ENCODE measurements at places on chromosomes 3 and 15.

DNA sequence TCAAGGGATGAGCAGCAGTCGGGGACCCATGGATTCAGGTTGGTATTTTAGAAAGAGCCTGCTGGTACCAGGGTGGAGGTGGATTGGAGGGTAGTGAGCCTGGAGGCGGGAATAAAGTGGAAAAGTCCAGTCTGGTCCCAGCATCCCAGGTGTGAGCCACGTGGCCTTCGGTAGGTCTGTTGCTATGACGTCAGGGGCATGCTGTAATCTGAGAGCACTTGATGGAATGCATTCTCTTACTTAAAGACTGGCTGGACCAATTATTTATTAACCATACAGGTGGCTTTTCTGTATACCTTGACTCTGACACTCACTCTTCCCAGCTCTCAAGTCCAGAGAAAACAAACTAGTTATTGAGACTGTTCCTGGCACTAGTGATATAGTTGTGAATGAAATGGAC is 389.9 kb upstream of the RGMA start:
- DNase-seq, result no peak

GRCh38 chr3:47421741-47422649 is 41.2 kb downstream of the PTPN23 start:
- no peak for DNase-seq

GRCh38 chr15:50390554-50391264 is 33.5 kb upstream of the USP8 start:
- peak; percentile 7 for DNase-seq

DNA sequence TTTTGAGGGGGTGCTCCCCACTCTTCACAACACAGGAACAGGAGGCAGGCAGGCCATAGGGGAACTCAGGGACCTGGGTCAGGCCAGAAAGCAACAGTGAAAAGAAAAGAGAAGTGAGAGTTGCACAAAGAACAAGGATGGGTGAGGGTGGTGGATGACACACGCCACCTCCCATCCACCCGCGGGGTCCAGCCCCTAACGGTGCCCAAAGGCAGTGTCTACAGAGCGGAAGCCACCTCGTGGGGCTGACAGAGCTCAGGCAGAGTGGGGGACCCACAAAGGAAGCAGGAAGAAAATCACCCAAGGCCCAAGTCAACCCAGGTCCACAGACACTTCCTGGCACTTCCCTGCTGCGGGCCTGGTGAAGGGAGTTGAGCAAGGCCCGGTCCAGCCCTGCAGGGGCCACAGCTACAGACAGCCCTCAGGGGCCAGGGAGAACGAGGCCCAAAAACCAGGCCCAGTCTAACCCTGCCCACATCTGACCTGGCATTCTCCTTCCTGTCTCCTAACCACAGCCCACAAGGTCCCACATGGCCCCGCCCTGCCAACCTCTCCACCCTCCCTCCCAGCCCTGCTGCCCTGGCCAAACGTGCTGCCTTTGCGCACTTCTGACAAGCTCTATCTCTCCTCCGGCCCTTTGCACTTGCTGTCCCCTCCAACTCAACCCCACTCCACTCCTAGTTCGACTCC is 5.9 kb downstream of the NUP210 start:
- no peak for DNase-seq

GRCh38 chr3:138376663-138377062 is 28.3 kb downstream of the MRAS start:
- DNase-seq, result no peak

- DNase-seq, result no peak
These were observed 43.2 kb upstream of the ACKR4 start for GRCh38 chr3:132553826-132554225.

- DNase-seq, result no peak
These were observed 18.2 kb downstream of the ABTB1 start for GRCh38 chr3:127690823-127691452.

DNA sequence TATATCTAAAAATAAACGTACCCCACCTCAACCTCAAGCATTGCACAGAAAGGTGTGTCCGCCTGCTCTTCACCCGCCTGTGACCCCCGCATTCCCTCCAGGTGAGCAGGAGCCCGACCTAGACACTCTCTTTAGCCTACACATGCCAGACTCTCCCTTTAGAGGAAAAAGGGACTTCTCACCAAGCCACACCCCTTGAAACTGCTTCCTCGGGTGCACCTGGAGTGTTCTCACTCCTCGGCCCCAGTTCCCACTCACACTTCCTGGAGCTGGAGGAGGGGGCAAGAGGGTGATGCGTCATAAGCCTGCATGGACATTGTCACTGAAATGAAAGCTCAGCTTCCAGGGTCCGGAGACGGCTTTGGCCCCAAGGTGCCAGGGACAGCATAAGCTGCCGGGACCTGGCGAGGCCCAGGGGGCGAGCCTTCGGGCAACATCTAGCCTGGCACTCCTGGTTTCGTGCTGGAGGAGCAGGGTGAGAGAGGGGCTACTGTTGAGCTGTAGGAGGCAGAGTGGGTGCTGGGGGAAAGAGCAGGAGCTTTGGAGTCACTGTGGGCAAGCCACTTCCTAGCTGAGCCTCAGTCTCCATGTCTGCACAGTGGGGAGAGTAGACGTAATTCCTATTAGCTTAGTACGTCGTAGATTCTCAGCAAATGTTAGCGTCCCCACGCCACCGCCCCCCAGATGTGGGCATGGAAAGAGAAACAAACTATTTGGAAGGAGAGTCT is 9.8 kb upstream of the MUC4 start:
- no peak for DNase-seq

DNA sequence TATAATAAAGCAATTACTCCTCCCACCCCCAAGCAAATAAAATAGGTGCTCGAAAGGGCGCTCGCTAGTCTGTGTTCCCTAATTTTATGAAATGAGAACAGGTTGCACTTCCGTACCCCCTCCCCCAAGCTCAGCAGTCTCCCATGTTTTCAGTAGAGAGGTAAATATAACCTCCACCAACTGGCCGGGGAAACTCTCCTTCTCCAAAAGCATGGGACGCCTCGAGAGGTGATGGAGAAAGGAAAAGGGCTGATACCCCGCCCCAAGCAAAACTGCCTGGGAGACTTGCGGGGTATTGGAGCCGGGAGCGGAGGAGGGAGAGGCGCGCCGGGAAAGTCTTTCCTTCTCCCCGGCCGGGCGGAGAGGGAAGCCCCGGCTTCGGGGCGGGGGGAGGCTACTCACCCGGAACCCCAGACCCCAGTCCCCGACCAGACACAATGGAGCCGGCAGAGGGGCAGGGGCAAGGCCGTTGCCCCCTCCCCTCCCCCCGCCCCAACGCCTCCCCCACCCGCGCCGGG is 605 bp downstream of the DCUN1D1 start:
- no peak for DNase-seq

GRCh38 chr15:99552111-99552510 is 13.7 kb upstream of the MEF2A start:
- DNase-seq, result no peak

DNA sequence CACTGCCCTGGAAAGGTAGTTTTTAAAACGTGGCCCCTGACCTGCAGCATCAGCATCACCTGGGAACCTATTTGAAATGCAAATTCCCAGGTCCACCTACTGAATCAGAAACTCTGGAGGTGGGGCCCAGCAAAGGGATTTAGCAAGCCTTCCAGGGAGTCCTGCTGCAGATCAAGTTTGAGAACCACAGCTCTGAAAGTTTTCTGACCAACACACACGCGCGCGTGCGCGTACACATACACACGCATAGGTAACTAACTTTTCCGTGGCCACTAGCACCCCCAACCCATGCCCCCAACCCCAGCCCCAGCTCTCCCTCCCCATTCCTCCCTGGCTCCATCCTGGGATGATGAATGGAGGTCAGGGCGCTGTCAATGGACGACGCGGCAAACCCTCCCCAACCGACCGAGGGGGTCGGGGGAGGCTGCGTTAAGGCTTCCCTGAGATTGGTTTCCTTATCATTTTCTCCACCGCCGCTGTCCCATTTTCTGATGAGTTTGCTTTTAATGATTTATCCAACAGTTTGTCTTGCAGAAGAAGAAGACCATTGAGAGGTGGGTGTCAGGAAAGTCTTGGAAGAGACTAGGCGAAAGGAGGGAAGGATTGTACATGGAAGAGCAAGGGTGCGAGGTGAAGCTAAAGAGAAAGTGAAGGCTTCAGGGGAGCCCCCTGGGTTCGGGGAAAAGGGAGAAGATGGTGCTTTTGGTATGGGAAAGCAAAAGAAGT is 590 bp upstream of the BOC start:
- no peak for DNase-seq

DNA sequence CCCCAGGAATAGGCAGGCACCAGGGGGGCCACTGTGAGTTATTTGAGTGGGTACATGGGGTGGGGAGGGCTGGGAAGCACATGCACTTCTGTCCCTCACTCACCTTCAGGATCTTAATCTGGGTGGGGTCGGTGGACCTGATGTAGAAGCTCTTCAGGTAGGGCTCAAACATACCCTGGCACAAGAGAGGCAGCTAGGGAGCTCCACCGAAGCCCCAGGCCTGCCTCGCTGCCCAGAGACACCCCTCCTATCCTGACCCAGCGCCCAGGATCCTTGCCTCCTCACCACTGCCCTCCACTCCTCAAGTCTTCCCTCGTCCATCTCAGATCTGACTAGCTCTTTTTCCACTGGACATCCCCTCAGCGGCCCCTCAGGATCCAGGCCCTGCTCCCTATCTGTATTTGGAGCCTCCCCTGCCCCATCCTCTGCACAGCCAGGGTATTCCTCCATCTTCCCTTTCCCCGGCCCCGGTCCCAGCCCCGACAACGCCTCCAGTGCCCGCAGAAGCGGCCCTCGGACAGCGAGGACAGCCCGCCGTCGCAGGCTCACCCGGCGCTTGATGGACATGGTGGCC is 30.0 kb downstream of the AP3B2 start:
- DNase-seq, result no peak

DNA sequence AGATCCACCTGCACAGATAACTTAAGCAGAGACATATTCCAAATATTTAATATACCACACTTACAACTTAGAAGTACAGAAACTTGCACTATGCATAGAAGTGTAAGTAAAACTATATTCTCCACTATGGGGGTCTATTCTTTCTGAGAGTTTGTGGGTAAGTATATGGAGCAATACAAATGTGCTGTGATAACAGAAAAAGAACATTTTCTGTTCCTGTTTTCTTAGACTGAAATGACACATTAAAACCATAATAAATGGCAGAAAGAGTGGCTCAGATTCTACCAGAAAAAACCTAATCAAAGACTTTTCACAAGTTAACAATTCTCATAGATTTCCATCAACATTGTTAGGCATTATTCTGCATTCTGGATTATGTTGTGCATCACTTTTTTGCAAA is 96.6 kb upstream of the WNT7A start:
- DNase-seq, result no peak

GRCh38 chr15:60591496-60592370 is 112.8 kb upstream of the ICE2 start:
- no peak for DNase-seq

DNA sequence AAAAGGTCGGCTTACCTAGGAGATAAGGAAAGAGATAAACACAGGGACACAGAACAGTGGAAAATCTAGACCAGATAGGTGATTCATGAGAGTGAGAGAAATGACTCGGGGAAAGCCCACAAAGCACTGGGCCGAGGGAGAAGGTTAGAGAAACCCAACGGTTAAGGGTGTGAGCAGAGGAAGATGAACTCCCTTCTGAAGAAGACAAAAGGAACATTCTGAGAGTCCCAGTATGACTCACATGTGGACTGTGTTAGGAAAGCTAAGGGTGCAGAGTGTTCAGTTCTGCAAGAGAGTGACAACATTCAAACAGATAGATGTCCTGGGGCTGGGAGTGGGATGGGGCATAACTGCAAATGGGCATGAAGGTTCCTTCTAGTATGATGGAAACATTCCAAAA is 83.0 kb downstream of the CNTN3 start:
- no peak for DNase-seq

- DNase-seq, result no peak
These were observed 2.4 kb upstream of the ELP6 start for GRCh38 chr3:47515864-47516319.

DNA sequence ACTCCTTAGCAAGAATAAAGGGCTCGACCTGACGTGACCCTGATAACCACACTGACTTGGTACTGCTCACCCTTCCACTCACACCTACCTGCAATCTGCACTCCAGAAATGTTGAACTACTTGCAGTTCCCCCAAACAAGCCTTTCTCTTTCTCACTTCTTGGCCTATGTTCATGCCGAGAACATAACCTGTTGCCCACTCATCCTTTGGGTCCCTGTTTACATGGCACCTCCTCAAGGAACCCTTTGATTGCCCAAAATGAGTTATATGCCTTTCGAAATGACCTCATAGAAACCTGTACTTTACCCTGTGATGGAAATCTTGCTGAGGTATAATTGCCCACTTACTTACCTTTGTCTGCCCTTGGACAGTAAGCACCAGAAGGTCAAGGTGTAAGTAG is 96.2 kb downstream of the TMCO5A start:
- DNase-seq, result no peak

DNA sequence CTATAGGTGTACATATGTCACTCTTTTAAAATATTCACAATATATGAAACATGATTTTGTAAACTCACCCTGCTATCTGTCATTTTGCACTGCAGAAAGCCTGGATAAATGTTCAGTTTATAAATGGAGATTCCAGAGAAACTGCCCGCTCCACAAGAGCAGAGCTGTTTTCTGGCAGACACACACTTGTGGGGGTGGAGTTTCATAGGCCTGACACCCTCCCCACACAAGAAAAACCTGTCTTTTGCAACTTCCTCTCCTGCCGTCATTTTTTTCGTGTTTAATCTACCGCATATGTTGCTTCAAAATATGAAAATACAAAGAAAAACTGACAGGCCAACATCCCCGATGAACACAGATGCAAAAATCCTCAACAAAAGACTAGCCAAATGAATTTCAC is 479.0 kb downstream of the GABRG3 start:
- DNase-seq, result no peak

DNA sequence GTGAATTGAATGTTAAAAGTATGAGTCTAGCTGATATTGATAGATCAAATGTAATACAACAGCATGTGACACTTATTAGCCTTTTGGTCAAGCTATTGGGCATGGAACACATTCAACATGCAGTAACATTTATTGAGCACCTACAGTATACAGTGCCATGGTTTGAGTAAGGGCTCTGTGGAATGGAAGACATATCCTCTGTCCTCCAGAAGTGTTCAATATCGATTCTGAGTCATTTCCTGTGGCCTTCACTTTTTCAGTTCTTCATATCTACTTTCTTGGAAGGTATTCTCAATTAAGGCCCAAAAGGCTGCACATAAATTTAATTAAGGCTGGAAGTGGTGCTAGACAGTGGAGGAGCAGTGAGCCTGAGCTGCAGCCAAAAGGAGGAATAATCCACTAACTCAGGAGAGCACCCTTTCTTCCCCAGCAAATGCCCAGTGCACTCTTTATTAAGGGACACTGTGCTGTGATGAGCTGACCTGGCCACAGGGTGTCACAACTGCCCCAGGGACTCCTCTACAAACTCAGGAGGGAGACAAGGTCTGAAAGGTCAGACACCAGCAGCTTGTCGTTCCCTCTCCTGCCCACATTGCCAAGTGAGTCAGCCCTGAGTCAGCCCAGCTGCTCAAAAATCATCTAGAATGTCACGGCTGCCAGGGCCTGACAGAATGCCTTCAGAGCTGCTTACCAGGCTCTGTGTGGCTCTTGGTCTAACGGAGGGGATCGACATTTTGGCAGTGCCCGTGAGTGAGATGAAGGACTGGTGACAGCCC is 544.8 kb downstream of the AGBL1 start:
- no peak for DNase-seq

- DNase-seq, result no peak
These were observed 262.9 kb downstream of the CTNNB1 start for GRCh38 chr3:41462103-41462691.

GRCh38 chr3:94482686-94483085 is 419.8 kb downstream of the NSUN3 start:
- DNase-seq, result no peak
